ENCODE measurements at places on chromosomes 13 and 19. TPM values are rescaled to one million over a fixed set of nuclear protein-coding genes. Genes with fewer than 3 reads are reported as not detected.

Gene ZNF415
- 1.0 TPM for total RNA-seq

Gene THSD8
- not detected for total RNA-seq

Gene ZNF837
- total RNA-seq, result 3.7 TPM

Gene FGF21
- not detected for total RNA-seq

Gene CEACAM3
- total RNA-seq, result not detected

Gene CERS1
- total RNA-seq, result not detected

Gene SELENOV
- not detected for total RNA-seq

Gene SEMA6B
- not detected for total RNA-seq

Gene STAP2
- total RNA-seq, result 103 TPM
